KG1 (cell line): ENCODE measurements at places on chromosomes 16 and 17.
A peak's percentile ranks its signal among the peaks of the same experiment; 100 is the strongest.

GRCh38 chr16:81600275-81600674 lies 155.7 kb downstream of the CMIP start:
- DNase-seq, result no peak

DNA sequence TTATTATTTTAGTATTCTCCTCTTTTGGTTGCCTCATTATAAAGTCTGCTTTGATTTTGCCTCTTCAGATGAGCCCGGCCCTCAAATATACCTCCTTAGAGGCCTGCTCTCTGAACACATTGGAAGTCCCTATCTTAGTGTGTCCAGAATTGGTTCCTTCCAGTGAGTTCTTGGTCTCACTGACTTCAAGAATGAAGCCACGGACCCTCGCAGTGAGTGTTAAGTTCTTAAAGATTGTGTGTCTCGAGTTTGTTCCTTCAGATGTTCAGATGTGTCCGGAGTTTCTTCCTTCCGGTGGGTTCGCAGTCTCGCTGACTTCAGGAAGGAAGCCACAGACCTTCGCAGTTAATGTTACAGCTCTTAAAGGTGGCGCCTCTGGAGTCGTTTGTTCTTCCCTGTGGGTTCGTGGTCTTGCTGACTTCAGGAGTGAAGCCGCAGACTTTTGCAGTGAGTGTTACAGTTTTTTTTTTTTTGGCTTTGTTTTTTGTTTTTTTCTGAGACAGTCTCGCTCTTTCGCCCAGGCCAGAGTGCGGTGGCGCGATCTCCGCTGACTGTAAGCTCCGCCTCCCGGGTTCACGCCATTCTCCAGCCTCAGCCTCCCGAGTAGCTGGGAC lies 45.8 kb upstream of the NOS2 start:
- peak; percentile 97 for DNase-seq

GRCh38 chr17:14942526-14943190 lies 322.5 kb downstream of the PMP22 start:
- DNase-seq, result no peak

DNA sequence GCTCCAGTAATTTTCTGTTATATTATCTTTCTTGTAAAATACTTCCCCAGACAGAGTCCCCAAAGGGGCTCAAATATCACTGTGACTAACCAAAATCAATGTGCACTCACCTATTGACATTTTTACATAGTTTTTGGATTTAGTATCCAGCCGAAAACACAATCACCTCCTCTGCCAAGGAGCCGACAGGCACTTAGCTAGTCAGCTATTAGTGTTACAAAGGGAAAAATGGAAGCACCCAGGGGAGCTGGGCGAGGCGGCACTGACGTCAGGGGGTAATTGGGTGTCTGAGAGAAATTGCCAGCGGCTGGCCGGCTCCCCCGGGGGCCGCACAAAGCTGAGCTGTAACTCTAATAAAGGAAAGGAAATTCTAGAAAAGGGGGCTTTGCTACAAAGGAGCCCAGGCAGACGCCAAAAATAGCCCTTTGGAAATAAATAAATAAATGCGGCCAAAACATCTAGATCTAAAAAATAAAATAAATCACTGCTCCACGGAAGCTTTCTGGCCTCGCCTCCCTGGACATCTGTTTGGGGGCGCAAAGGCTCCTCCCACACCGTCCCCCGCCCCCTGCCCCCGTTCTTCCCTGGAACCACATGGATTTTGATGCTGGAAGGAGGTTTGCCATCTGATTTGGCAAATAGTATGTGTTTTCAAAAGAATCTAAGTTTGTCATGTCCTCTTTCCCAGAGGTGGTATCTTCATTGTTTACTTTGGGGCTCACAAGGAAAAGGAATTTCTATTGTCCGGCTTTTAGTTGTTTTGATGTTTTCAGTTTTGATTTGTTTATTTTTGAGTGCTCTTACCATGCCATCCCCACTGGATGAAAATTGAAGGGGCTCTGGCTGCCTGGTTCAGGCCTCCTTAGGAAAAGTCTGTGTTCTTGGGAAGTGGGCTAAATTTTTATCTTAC lies 156.7 kb downstream of the ZNF423 start:
- no peak for DNase-seq

GRCh38 chr17:66691644-66692420 lies 143.1 kb upstream of the CACNG5 start:
- DNase-seq, result no peak

DNA sequence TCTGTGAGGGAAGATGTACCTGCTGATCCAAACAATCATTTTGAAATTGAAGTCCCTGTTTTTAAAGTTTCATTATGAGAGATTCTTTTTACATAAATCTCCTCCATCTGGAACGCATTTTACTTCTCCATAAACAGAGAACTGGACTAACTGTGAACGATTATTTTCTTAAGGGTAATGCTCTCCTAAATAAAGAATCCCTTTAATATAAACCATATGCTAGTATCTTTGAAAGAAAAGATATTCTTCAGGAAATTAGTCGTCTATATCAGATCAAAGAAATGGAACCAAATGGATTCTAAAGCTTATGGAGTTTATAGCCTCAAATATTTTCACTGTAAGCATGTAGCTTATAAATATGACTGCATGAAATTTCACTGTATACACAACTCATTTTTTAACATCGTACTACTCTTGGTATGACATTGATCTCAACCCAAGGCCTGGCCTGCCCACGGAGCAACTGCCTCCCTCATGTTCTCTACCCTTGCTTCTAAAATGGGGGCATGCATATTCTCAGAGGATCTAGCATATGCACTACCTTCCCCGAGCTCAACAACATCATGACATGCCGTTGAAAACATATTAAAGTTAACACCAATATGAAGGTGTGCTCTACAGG lies 66.4 kb downstream of the MYH10 start:
- no peak for DNase-seq

GRCh38 chr17:49887086-49887743 lies 39.3 kb upstream of the TAC4 start:
- DNase-seq, result no peak

GRCh38 chr16:21279501-21279900 lies 1.4 kb upstream of the CRYM start:
- DNase-seq, result no peak

DNA sequence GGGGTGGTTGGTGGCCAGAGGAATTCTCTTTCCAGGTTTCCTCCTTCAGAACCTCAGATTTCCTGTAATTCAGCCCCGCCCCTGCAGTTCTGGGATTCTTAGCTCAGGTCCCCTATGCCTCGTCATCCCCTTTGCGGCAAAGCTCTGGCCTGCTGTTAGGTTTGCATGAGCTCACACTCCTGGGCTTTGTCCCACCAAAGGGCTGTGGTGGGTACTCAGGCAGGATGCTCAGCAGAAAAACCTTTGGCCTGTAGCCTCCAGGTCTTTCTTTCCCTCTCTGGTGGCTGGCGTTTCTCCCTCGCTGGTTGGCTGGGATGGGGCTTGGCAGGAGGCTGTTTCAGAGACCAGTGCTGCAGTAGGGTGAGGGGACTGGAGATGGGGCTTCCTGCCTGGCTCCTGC lies 9.6 kb upstream of the PLEKHG4 start:
- no peak for DNase-seq

- peak; percentile 10 for DNase-seq
Observed at GRCh38 chr17:39527220-39527813, 66.0 kb downstream of the CDK12 start.

- no peak for DNase-seq
Observed at GRCh38 chr16:62821824-62822223, 785.6 kb upstream of the CDH8 start.

GRCh38 chr16:88967830-88968588 lies 9.0 kb downstream of the CBFA2T3 start:
- DNase-seq, result no peak

DNA sequence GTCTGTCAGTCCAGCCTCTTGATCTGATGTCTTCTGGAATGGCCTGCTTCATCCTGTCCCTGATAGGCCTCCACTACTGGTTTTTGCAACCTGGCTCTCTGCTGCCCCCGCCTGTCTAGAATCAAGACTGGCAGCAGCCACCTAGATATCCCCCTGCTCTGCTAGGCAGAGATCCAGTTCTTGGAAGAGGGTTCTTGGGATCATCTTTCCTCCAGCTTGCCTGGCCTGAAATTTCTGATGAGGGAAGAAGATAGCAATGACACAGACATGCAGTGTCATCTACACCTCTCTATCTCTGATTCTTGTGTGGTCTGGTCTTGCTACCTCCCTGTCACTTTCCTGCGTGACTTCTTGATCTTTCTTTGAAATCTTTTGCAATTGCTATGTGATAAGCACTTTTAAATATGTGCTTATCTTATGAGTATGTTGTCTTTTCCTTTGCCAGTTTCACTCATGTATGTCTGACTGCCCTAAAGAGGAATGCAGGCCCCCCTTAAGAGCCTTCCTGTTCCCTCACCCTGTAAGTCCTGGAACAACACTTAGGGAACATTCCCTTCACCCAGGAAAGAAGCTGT lies 20.3 kb upstream of the NFATC3 start:
- DNase-seq, result no peak

DNA sequence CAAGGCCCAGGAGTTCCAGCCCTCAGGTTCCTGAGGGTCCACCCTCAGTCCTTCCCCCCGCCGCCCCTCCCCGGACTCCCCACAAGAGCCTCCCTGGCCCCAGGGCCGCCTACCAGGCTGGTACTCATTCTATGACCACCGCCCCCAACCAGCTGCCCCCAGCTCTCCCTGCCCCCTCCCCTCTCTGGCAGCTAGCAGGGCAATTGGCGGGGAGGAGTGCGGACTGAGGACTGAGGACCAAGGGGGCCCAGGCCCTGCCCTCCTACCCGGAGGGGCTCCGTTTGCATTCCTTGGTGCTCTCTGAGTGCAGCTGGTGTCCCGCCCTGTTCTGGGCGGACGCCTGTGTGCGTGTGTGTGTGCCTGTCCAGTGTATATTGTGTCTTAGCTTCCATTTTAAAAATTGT lies 19.1 kb downstream of the UNC13D start:
- DNase-seq, result no peak

- DNase-seq, result no peak
Observed at GRCh38 chr17:12122075-12122474, 101.4 kb downstream of the MAP2K4 start.

- DNase-seq, result no peak
Observed at GRCh38 chr17:9329251-9329921, 246.2 kb downstream of the STX8 start.

DNA sequence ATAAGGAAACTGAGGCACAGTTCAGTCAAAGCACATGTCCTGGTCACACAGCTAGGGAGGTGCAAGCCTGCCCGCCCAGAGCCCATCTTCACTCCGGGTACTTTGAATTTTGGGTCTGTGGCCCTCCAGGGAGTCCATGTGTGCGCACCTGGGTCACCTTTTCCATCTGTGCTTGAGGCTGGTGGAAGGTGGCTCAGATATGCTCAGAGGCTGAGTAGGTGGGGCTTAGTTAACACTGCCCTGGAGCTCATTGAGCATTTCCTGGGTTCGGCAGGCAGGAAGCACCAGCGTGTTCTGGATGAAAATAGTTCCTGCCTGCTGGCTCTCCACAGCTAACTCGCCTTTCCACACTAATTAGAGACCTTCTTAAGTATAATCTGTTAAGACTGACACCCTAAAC lies 19.2 kb downstream of the FAM234A start:
- no peak for DNase-seq

DNA sequence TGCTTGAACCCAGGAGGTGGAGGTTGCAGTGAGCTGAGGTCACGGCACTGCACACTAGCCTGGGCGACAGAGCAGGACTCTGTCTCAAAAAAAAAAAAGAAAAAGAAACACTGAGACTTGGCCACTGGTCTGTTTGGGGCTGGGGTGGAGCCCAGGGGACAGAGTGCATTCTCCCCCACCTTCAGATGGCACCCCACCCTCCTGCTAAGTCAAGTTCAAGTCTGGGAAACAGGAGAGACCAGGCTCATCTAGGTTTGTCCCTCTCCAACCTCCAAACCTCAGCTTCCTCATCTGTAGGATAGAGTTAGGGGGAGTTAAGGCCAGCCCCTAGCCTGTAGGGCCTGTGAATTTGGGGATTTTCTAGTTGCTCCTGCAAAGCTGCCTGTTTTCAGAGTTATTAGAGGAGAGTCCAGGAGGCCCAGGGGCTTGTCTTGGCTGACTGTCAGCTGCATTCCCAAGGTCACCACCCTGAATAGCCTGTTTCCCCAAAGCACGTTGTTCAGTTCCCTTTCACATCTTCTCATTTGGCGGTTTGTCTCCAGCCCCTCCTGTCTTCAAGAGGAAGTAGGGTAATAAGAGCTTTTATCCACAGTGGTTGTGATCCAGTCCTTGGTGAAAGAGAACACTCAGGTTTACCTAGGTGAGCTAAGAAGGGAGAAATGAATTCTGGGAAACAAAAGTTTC lies 2.2 kb downstream of the MT3 start:
- no peak for DNase-seq

DNA sequence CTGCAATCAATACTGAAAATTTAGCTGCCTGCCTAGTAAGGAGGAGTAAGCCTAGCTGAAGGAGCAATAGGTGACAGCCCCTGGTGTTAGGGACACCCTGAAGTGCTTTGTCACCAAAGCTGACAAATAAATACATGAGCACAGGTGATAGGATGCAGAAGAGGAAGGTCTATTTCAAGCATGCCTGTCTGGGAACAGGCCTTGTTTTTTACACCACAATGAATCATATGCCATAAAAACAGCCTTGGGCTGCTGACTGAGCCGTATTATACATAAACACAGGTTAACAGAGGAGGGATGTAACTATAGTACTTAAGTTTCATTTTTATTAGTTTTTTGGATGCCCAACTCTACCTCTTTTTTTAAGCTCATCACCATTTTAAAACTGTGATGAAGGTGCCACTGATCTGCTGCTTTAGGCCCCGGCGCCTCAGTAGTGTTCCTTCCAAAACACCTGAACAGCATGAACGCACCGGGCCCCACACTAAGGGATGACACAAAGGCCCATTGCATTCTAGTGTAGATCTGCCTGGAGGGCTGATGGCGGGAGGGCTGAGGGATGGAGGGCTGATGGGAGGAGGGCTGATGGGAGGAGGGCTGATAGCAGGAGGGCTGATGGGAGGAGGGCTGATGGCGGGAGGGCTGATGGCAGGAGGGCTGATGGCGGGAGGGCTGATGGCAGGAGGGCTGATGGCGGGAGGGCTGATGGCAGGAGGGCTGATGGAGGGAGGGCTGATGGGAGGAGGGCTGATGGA lies 150.3 kb downstream of the AATF start:
- DNase-seq, result no peak
